ENCODE measurements at places on chromosomes 5 and 9.

DNA sequence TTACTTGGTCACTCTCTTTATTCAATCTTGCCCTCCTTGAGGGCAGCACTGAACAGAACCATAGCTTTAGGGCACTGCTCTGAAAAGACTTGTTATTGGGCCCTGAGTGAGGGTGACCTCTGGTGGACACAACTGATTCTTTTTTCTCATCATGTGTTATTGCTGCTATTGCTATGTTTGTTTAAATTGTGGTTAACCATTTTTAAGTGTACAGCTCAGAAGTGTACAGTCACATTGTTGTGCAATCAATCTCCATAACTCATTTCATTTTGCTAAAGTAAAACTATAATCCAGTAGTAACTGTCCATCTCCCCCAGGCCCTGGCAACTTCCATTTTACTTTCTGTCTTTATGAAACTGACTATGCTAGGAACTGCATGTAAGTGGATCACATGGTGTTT, 351.1 kb upstream of the RIOK2 start:
- no peak for DNase-seq

- DNase-seq, result no peak
Observed at GRCh38 chr9:94922098-94922607, 195.7 kb downstream of the AOPEP start.

- DNase-seq, result no peak
Observed at GRCh38 chr5:172801179-172801671, 30.2 kb upstream of the DUSP1 start.

DNA sequence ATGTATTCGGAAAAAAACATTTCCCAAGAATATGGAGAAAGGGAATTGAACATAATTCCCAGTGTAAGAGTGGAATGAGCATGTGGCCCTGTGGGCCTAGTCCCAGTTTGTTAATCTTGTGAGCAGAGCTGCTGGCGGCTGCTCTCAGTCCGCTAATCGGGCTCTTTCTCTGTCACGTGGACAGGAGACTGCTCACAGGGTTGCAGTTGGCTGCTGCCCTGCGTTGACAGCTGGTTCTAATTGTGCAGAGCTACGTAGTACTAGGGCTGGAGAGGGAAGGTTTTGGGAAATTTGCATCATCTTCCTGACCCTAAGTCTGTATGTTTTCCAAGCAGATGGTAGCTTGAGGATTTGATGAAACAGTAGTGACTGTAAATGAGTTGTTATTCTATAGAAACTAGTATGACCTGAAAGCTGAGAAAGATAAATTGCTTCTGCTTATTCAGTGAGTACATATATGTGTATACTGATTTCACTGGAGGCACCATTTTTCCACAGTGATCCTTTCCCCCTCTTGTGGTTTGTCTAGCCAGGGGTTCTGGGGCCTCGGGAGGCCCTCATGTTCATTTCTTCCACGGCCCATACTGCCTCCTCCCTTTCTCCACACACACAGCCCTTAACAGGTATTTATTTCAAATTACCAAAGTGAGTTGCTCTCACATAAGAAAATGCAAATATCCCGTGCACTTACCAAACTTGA, 100.6 kb downstream of the ANGPTL2 start:
- DNase-seq, result peak; percentile 29
